ENCODE measurements at places on chromosomes 7 and 10.

- no peak overlapping the region for H3K4me3 ChIP-seq
- DNase-seq: no peak
- no peaks in the 10 kb centered on the region for H3K27me3 ChIP-seq
- no peak overlapping the region for H3K27ac ChIP-seq
- H3K4me1 ChIP-seq: peaks cover 3% of the 10 kb centered on the region
- H3K36me3 ChIP-seq: peaks cover 4% of the 10 kb centered on the region
These were observed 233.8 kb upstream of the NEBL start for GRCh38 chr10:21130683-21131442.

DNA sequence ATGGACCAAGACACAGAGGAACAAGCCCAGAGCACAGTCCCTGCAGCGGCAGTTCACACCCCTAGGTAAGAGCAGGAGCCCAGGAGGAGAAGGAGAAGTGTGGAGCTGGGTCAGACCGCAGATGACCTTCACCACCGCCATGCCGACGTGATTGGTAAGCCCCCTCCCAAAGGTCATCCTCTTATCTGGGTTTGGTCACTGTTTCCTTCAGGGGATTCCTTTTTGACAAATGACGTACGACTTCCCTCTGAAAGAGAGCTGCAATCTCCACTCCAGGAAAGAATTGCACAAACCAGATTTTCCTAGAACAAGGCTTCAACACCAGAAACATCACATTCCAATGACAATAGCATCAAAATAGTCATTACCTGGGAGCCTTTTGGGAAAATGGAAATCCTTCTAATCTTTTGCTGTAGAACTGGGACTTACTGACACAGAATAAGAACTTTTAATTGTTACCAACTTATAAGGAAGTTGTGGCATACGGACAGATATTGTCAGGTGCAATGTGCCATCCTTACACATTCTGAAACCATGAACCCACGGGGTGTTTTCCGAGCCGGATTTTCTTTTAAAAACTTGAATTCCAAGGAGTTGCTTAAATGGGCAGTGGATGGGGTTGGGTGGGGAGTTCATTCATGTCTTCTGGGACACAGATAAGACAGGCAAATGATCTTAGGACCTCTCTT, 20.8 kb upstream of the ADAM12 start:
- H3K4me3 ChIP-seq: no peak overlapping the region
- peaks cover 19% of the 10 kb centered on the region for H3K4me1 ChIP-seq
- DNase-seq: no peak
- no peak overlapping the region for H3K27ac ChIP-seq
- no peaks in the 10 kb centered on the region for H3K36me3 ChIP-seq
- H3K27me3 ChIP-seq: peaks cover 4% of the 10 kb centered on the region

GRCh38 chr10:49611816-49612512, 1.9 kb downstream of the SLC18A3 start:
- no peak overlapping the region for H3K27ac ChIP-seq
- H3K4me3 ChIP-seq: peak overlapping the region; percentile 34
- peaks cover 12% of the 10 kb centered on the region for H3K4me1 ChIP-seq
- peak; percentile 14 for DNase-seq
- peaks cover 94% of the 10 kb centered on the region for H3K27me3 ChIP-seq

- peaks cover 48% of the 10 kb centered on the region for H3K36me3 ChIP-seq
- no peak for DNase-seq
- no peaks in the 10 kb centered on the region for H3K27me3 ChIP-seq
- no peak overlapping the region for H3K27ac ChIP-seq
- no peaks in the 10 kb centered on the region for H3K4me1 ChIP-seq
- H3K4me3 ChIP-seq: no peak overlapping the region
These were observed 17.4 kb downstream of the HBP1 start for GRCh38 chr7:107186240-107186639.

GRCh38 chr10:124287791-124288190, 130.9 kb downstream of the OAT start:
- no peaks in the 10 kb centered on the region for H3K27me3 ChIP-seq
- no peak overlapping the region for H3K27ac ChIP-seq
- no peak overlapping the region for H3K4me3 ChIP-seq
- DNase-seq: no peak
- no peaks in the 10 kb centered on the region for H3K4me1 ChIP-seq
- no peaks in the 10 kb centered on the region for H3K36me3 ChIP-seq

GRCh38 chr7:37097983-37098382, 350.7 kb downstream of the ELMO1 start:
- H3K4me3 ChIP-seq: no peak overlapping the region
- no peak overlapping the region for H3K27ac ChIP-seq
- no peaks in the 10 kb centered on the region for H3K36me3 ChIP-seq
- no peaks in the 10 kb centered on the region for H3K27me3 ChIP-seq
- peaks cover 19% of the 10 kb centered on the region for H3K4me1 ChIP-seq

DNA sequence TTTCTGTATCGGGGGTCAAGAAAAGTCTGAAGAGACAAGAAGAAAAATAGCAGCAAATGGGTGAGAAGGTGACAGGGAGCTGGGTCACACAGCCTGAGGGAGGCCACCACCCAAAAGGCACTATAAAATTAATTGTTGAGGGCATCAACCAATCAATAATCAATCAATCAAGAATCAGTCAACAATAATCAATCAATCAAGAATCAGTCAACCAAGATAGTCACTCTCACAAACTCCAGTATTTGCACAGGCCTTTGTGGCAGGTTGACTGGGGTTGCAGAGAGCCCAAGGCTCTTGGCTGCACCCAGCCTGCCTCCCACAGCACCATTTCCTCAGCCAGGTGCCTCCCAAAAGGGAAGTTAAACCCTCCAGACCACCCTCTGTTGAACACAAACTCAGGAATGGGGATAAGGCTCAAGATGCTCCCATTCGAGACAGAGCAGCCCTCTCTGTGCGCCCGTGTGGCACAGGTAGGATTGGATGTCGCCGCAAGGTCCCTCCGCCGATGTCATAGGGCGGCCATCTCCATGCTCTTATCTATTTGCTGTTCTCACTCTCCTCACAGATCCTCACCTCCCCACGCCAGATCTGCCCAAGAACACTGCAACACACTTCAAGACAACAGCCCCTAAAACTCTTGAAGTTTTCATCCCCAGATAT, 64.0 kb downstream of the TNS3 start:
- DNase-seq: no peak
- H3K36me3 ChIP-seq: peaks cover 31% of the 10 kb centered on the region
- no peaks in the 10 kb centered on the region for H3K27me3 ChIP-seq
- peaks cover 33% of the 10 kb centered on the region for H3K4me1 ChIP-seq

GRCh38 chr7:73768641-73769480, 1.2 kb downstream of the CLDN3 start:
- H3K36me3 ChIP-seq: no peaks in the 10 kb centered on the region
- DNase-seq: no peak
- peak overlapping the region; percentile 13 for H3K4me3 ChIP-seq
- no peak overlapping the region for H3K27ac ChIP-seq
- peaks cover 36% of the 10 kb centered on the region for H3K27me3 ChIP-seq
